ENCODE measurements at places on chromosomes 4 and X.

- DNase-seq: no peak
These were observed at the start of gene DGKK for GRCh38 chrX:50470103-50471031. Gene DGKK, minus strand, starts transcription at chrX:50470825. Its CDS starts 147 bp downstream, at chrX:50470678.

GRCh38 chr4:120144634-120145033, 78.0 kb upstream of the MAD2L1 start:
- no peak for DNase-seq

- DNase-seq: no peak
These were observed 71.4 kb downstream of the GATB start for GRCh38 chr4:151689211-151689991.

DNA sequence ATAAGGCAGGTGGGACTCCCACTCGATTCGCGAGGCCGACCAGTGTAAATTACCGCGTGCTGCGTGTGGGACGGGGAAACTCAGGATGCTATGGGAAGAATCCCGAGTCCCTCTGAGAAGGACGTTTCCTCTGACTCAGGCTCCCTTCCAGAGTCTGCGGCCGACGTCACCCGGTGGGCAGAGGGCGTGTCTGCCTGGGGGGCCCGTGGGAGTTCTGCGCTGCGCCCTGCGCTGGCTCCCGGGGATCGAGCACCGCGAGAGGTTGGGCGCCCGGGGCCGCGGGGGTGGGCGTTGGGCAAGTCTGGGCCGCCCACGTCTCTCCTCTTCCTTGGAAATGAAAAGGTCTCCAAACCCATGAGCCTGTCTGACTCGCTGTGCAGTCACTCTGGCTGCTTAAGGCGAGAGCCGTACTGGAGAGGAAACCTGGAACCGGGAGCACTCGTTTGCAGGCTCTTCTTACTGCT, 568 bp downstream of the NIPAL1 start:
- DNase-seq: peak; percentile 77

- DNase-seq: no peak
These were observed 178.3 kb downstream of the RASL11B start for GRCh38 chr4:53040459-53040815.

- no peak for DNase-seq
These were observed 592.7 kb downstream of the GRXCR1 start for GRCh38 chr4:43485196-43485595.

- DNase-seq: no peak
These were observed 64.3 kb downstream of the PDLIM5 start for GRCh38 chr4:94516067-94516466.

DNA sequence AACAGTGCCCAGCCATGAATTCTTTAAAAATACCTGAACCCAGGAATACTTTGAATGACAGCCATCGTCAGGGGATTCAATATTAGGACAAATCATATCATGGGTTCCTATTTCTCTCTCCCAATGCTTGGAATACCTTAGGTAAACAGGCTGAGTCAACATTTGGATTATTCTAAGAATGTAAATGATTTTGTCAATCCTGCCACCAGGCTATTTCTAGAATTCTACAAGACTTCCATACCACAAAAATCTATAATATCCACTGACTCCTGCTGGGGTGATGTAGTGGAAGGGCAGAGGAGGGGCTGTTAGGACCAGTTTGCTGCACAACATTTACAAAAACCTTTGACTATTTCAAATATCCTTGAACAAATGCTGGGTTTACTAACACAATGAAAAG, 65.2 kb downstream of the IGFBP7 start:
- DNase-seq: no peak

DNA sequence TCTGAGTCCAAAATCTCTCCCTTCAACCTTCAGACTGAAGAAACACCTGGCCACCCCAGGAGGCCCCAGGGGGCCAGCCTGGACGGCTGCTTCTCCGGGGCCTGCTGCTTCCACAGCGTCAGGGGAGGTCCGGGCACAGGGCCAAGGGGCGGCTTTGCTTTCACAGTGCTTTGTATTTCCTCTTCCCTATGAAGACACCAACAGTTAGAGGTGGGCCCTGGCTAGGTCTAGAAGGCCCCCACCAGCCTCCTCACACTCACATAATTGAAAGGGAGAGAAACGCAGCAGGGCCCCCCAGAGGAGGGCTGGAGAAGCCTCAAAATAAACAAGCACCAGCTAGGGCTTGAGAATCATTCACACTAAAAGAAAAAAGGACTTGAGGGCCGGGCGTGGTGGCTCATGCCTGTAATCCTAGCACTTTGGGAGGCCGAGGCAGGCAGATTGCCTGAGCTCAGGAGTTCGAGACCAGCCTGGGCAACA, 17.8 kb downstream of the SCD5 start:
- peak; percentile 72 for DNase-seq

DNA sequence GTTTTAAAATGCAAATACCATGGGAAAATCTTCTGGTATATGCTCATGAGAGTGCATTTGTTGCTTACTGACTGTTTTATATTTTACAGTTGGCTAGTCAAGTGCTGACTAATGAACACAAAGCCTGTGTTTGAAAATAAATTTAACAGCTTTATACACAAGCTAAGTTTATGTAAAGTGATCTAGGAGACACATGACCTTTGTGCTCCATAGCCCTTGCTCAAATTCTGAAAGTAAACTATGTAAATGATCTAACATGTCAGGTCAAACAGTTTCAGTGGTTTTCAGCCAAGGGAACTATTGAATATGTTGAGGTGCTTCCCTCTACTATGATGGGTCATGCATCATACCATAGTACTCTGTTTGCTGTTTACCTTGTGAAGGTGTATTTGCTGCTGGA, 36.7 kb downstream of the DIAPH2 start:
- DNase-seq: no peak

- no peak for DNase-seq
These were observed 1249.9 kb upstream of the TENM3 start for GRCh38 chr4:180993244-180993836.

DNA sequence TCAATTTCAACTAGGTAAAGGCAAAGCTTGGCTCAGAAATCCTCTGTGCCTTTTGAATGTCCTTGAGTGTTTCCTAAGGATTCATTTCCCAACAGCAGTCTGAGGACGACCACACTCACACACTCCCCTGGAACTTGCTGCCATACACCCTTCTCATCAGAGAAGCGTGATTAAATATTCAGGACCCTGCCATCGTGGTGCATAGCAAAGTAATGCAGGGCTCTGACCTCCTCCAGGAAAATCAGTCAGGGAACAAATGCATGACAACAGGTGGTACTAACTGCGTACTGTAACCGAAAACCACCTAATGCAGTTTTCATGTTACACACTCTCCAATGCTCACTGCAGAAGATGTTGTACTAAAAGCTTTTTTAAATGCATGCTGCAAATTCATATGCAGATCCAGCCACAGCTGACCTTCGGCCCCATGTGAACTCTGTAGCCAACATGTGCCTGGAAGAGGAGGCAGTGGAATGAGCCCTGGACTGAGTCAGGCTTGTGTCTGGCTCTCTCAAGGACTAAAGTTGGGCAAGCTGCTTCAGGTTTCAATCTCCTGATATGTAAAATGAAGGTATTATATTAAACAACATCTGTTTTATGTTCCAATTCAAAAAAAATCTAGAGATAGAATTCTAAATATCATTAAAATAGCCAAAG, 238.3 kb downstream of the KCNIP4 start:
- no peak for DNase-seq

DNA sequence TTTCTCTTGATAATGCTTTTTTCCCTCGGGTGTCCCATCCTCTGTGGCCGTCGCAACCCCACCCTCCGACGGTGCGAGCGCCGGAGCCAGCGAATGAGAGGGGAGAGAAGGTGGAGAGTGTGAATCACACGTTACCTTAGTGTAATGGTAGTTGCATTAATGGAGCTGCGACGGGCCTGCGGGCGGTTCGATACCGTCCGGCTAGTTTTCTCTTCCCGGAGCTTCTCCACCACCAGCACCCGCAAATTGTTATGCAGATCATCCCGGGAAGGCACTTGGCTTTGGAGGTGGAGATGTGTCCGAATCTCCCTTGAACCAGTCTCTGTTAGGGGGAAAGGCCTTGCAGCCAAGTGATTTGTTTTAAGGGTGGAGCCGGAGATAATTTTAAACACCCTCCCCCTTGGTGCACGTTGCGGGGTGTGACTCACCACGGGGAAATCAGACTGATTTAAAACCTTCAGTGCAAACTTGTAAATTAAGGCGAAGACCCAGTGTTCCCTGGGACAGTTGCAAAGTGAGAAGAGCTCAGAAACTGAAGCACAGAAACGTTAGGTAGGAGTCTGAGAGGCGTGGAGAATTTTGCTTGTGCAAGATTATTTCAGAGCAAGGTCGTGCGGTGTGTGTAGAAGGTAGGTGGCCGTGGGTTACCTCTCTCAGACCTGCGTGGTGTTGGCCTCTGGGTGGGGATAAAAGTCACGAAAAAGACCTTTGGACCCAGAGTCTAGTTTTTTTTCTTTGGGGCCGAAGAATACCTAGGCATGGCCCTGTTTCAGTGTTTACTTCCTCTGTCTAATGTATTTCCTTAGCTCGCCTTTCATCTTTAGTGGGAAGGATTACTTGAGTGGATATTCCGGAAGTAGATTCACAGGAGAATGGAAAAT, 1.3 kb downstream of the AFF1 start:
- peak; percentile 81 for DNase-seq

DNA sequence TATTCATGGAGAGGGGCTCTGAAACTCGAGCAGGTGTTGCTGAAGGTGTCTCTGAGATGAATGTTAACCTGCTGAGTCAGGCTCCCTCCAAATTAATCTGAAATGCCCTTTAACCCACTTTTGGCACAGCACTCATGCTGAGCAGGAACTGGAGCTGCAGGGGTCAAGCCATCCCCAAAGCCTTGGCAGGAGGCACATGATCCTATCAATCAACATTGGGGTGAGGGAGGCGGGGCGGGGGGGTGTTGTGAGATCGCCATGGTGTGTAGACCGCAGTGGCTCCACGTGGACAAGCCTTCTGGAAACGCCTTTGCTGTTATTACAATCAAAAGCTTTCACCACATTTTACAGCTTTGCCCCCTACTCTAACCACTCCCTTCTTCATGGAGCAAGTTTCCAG, 16.5 kb downstream of the ENPP6 start:
- DNase-seq: no peak

DNA sequence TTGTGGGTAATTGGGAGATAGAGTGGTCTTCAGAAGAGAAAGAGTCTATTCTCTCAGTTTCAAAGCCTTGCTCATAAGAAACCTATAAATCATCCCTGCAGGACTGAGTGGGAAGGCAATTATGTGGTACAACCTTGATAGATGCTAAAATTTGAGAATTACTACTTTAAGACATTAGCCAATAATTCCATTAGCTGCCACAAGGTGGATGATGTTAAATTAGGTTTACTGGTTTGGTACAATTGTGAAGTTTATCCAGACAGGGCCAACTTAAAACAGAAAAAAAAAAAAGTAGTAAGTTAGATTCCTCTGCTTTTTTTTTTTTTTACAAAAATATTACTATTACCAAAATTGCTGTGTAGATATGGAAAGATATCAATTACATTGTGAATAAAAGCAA, 73.2 kb upstream of the AMOT start:
- DNase-seq: no peak

- no peak for DNase-seq
These were observed 30.9 kb downstream of the LRPAP1 start for GRCh38 chr4:3501126-3501824.

DNA sequence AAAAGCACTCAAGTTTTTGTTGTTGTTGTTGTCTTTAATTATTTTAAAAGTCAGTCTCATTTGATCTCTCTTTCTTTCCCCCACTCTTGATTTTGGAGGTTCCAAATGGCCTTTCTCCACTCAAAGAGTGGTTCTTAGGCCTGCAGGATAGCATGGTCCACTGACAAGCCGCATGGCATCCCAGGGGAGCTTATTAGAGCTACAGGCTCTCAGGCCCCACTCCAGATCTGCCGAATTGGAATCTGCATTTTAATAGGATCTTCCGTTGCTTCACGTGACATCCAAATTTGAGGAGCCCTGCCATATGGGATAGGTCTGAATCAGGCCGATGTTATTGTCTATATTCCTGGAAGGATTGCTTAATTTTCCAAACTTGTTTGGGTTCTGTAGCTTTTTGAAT, 72.1 kb downstream of the CPE start:
- no peak for DNase-seq

GRCh38 chr4:151442002-151442401, 33.0 kb downstream of the FHIP1A start:
- DNase-seq: no peak

GRCh38 chrX:65575022-65575421, 40.4 kb upstream of the LAS1L start:
- DNase-seq: no peak

- no peak for DNase-seq
These were observed 74.4 kb downstream of the PDLIM5 start for GRCh38 chr4:94525993-94526728.

DNA sequence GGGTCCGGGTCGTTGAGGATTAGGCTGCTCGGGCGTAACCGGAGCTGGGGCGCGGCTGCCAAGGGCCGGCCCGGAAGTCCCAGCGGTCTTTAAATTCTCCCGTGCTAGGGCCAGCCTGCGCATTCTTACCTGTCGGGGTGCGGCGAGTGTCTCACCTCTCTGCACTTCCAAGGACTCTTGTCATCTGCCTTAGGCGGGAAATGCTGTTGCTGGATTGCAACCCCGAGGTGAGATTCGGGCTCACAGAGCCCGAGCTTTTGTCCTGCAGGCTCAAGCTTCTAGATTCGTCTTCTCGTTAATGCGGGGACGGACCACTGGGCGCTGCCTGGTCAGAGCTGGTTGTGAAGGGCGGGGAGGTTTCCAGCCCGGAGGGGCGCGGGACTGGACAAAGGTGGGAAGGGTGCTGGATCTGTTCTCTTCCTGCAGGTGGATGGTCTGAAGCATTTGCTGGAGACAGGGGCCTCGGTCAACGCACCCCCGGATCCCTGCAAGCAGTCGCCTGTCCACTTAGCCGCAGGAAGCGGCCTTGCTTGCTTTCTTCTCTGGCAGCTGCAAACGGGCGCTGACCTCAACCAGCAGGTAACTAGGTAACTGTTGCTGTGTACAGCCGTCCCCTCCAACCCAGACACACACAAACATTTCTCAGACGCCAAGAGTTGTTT, at the start of gene ANKRD37:
Gene ANKRD37, plus strand, starts transcription at position 118 of the 662 bp plus-strand sequence. Its CDS starts 83 bp downstream, at position 201.
- DNase-seq: peak; percentile 81

DNA sequence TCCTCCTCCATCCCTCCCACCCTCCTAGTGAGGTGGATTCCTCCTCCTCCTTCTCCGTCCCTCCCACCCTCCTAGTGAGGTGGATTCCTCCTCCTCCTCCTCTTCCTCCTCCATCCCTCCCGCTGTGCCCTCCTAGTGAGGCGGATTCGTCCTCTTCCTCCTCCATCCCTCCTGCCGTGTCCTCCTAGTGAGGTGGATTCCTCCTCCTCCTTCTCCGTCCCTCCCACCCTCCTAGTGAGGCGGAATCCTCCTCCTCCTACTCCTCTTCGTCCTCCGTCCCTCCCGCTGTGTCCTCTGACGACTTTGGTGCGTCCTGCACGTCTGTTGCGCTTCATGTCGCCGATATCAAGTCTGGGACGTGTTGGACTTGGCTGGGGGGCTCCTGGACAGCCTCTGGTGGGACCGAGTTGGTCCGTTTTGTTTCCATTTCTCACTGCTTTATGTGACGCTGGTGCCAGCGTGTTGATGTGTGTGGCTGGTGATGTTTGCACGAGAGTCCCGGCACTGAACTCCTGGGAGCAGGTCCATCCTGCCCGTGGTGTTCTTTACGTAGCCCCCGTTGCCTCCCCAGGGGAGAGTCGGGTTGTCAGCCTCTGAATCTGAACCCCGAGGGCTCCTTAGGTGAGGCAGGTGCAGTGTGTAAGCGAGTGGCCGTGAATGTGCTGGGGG, 5.4 kb downstream of the AKAP17A start:
- no peak for DNase-seq

Data from coronary artery (tissue), 2 donors.